Astrocyte of the hippocampus (primary cell): ENCODE measurements at places on chromosomes 6 and 20.

DNA sequence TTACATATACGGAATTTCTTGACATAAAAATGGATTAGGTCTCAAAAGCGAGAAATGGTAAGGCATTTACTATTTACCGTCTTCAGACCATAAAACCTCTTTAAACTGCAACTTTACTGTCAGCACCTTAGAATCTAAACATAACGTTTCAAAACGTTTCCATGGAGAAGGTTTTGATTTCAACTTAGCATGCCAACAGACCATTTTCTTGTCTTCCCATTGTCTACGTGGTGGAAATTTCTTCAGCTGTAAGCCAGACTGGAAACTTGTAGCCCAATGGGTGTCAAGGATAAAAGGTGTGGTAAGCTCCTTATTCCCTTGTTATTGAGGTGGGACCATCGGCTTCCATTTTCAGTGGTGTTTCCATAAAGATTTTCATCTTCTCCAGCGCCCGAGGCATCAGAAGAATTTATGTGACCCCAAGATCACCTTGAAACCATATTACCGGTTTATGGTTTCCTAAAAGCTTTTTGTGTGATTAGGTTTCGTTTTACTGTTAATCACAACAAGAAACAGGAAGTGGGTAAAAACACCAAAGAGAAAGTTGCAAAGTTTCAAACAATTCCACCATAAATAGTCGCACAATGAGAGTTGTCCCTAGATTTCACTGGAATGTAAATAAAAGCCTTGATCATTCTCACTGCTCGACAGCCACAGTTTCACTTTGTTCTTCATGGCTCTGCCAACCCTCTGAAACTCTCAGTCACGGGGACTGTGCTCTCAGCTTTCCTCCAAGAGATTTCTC lies 63.0 kb upstream of the CD2AP start:
- peak; percentile 42 for DNase-seq

DNA sequence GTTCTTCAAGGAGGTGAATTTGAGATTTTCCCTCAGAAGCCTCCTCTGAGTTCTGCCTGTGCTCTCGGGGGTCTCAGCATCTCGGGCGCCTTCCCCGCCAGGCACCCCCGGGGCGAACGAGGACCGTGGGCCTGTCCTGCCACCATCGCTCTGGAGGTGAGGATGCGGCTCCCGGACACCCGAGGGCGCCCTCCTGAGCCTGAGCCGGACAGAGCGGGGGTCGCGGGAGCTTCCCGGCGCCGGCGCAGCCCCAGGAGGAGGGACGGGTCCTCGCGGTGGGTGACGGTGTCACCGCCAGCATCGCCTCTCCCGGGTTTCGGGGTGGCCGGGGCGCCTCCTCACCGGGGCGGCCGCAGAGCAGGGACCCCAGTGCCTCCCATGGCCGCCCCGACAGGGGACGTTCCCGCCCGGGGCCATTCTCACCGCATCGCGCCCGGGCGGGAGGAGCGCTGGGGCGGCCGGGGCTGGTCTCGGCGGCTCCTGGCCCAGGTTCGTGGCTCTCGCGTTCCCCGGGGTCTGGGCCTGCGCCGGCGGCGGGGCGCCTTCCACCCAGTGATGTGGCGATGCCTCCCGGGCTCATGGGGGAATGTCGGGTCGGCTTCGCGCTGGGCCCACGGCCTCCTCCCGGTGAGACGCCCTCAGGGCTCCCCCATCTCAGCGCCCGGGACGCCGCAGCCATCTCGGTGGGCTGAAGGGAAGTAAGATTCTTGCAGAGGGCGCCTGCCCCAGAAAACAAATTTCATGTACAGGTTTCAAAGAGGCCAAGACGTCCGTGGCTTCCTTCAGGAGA lies 210.5 kb downstream of the ERMARD start:
- DNase-seq = peak; percentile 54

DNA sequence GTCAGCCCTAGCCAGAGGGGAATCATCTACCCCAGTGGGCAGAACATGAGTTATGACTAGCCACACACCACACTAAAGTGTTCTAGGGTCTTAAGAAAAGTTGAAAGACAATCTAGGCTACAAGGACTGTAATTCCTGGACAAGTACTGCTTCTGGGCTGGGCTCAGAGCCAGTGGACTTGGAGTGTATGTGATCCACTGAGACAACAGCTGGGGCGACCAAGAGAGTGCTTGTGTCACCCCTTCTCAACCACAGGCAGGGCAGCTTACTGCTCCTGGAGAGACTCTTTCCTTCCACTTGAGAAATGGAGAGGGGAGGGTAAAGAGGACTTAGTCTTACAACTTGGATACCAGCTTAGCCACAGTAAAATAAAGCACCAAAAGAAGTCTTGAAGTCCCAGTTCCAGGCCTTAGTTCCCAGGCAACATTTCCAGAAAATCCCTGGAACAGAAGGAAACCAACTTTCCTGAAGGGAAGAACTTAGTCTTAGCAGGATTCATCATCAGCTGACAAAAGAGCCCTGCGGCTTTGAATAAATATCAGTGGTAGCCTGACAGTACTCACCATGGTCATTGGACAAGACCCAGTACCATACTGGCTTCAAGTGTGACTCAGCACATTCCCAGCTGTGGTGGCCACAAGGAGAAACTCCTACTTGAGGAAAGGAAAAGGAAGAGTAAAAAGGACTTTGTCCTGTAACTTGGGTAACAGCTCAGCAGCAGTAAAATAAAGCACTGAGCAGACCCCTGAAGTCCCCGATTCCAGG lies 355.1 kb upstream of the ADGRB3 start:
- peak; percentile 76 for DNase-seq

DNA sequence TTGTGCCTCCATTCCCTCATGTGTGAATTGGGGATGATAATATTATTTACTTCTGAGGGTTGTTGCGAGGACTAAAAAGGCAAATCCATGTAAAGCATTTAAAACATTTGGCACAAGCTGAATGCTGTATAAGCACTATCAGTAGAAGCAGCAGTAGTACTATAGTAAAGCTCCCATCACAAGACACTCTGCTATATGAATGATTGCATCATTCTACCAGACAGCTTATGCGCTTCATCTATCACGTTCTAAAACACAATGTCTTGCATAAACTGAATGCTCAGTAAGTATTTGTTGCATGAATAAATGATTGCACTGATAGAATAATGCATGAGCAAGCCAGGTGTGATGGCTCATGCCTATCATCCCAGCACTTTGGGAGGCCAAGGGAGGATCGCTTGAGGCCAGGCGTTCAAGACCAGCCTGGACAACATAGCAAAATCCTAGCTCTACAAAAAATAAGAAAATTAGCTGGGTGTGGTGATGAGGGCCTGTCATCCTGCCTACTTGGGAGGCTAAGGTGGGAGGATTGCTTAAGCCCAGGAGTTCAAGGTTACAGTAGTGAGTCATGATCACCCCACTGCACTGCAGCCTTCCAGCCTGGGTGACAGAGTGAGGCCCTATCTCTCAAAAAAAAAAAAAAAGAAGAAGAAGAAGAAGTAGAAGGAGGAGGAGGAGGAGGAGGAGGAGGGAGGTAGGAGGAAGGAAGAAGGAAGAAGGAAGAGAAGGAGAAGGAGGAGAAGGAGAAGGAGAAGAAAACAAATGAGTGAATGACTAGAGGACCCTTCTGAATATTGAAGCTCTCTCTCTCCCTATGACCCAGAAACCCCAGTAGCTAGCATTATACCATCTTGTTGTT lies 50.0 kb upstream of the FOXO3 start:
- no peak for DNase-seq

- no peak for DNase-seq
Measured at GRCh38 chr6:119259027-119259426, 90.5 kb downstream of the MAN1A1 start.

GRCh38 chr6:155248008-155249001 lies 15.5 kb upstream of the CLDN20 start:
- DNase-seq = peak; percentile 85

- peak; percentile 63 for DNase-seq
Measured at GRCh38 chr6:144006736-144007477, 1.2 kb downstream of the PLAGL1 start.

DNA sequence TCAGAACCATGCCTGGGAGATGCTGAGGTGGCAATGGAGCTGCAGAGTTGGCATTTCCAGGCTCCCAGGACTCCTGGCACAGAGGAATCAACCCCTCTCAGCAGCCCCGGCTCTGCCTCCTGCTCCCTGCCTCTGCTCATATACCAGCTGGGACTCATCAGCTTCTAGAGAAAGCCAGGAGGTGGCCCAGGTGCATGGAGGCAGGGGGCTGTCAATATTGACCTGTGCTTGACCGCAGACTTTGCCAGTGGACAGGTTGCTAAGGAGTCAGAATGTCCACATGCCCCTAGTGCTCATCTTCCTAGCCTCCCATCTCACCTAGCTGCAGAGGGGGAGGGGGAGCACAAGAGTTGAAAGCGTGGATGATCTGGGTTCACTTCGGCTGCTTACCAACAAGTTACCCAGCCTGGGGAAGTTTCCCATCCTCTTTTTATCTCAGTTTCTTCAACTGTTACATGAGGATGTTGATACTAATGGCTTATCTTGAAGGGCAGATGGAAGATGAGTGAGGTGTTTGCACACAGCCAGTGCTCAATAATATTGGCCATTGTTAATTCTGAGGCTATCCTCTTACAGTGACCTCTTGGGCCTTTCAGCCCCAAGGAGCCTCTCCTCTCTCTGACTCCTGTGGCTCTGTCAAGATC lies 9.2 kb upstream of the SCRT2 start:
- DNase-seq = no peak

DNA sequence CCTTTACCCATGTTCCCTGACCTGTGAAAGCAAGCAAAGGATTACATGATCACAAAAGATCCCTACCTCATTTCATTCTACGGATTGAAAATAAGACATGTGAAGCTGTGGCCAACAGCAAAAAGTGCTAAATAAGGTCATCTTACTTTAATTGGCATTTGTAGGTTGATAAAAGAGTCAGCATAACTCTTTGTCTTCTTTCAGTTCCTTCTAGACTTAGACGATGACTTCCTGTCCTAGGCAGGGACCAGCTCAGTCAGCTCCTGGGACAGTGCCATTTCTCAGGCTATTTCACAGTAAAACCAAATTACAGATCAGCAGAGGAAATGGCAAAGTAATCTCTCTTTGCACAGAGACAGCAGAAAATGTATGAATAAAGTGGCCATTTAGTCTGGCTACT lies 480.7 kb downstream of the RFPL4B start:
- DNase-seq = peak; percentile 29

DNA sequence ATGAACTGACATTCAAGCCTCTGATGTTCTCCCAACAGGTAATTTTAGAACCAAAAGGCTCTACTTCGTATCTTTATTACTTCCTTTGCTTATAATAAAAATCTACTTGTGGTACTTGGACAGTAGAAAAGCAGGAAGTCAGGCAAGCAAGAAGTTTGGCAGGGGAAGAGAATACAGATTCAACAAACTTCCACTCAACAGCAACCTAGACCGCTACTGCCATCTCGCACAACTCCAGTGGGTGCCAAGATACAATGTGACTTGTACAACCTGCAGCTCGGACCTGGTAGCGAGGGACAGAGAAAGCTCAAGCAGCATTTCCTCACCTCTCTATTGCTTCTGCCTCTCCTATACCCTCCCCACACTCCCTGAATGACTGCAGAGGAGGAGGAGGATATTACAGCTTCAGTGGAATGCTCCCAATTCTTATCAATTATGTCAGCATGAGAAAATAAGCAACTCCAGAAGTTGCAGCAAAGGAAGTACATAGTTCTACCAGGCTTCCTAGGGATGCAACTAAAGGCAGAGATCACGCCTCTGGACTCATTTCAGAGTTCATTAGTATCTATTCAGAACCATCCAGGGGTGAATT lies 76.5 kb downstream of the MBOAT1 start:
- DNase-seq = no peak

- DNase-seq = no peak
Measured at GRCh38 chr6:140540743-140541142, 1166.3 kb upstream of the CITED2 start.

DNA sequence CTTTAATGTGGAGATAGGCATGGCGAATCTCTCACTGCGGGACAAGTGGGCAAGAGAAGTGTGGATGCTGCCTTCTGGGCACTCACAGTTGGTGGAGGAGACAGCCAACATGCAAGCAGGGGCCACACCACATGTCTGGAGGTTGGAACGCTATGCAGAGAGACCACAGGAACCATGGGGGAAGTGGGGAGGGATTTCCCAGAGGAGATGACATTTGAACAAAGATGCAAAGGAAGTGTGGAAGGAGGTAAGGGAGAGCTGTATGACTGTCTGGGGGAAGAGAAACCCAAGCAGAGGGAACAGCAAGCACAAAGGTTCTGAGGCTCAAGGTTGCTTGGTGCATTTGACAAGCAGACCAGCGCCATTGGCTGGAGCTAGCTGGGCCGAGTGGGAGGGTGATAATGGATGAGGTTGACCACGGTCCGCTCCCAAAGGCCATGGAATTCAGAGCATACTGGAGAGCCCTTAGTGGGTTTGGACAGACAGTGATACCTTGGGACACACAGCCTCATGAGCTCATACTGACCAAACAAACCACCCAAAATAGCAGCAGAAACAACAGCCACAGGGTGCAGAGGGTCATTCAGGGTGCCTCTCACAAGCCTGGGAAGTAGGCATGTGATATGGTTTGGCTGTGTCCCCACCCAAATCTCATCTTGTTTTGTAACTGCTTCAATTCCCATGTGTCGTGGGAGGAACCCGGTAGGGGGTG lies 7.6 kb upstream of the FAM110A start:
- no peak for DNase-seq

GRCh38 chr6:62324834-62325233 lies 38.8 kb upstream of the KHDRBS2 start:
- DNase-seq = no peak

- no peak for DNase-seq
Measured at GRCh38 chr20:46353500-46354206, 45.4 kb upstream of the CDH22 start.
